ENCODE measurements at places on chromosomes 1 and 21.

DNA sequence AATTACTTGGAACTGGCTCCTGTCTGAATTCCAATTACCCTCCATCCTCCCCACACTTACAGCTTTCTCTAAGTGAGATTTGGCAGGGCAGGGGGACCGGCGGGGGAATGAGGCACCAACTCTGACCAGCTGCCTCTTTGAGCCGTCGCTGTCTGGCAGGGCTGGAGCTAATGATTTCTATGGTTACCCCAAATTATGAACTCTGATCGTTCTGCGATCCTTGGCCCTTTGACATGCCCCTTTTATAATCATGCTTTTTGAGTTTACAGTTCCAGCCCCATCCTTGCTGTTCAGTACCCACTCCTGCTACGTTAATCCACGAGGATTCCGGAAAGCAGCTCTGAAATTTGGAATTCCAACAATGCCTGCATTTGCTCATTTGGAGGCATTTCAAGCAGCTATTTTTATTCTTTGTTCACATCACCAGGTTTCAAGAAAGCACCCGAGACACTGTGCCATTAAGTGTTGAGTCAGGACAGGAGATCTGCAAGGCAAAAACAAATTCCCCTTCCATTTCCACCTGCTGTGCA, 54.6 kb upstream of the LBR start:
- DNase-seq = no peak

DNA sequence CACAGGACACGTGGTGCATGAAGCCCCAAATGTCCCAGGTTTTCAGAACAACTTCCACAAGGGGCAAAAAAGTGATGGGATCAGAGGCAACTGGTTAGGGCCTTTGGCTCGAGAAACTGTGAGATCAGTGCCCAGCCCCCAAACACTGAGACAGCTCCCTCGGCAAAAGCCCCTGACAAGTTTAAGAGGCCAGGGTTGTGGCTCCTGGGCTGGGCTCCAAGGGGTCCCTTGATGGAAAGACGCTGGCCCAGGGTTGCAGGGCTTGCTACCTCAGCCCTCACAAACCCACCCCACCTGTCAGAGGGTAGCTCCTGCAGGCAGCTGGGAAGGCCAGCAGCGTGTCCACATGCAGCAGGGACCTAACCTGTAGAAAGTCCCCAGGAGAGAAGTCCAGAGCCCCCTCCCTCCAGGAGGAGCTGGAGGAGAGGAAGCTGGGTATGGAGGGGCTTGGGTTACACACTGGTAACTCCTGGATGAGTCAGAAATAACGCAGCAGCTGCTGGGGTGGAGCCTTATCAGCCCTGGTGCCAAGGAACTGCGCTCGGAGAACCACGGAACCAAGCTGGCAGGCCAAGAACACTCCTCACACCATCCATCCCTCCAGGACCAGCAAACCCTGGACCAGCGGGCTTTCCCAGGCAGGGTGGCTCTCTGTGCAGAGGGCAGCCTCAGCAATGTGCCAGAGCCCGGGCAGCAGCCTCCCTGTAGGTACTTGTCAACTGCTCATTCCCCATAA, 37.5 kb downstream of the CTNNBIP1 start:
- DNase-seq = no peak

GRCh38 chr1:192445839-192446489, 129.2 kb downstream of the RGS21 start:
- DNase-seq = no peak

DNA sequence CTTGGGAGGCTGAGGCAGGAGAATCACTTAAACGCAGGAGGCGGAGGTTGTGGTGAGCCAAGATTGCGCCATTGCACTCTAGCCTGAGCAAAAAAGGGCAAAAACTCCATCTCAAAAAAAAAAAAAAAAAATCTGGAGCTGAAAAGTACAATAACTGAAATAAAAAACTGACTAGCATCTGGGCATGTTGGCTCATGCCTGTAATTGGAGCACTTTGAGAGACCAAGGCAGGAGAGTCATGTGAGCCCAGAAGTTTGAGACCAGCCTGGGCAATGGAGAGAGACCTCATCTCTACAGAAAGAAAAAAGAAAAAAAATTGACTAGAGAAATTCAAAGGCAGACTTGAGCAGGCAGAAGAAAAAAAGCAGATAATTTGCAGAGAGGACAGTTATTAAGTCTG, 18.1 kb downstream of the CLDN19 start:
- no peak for DNase-seq

DNA sequence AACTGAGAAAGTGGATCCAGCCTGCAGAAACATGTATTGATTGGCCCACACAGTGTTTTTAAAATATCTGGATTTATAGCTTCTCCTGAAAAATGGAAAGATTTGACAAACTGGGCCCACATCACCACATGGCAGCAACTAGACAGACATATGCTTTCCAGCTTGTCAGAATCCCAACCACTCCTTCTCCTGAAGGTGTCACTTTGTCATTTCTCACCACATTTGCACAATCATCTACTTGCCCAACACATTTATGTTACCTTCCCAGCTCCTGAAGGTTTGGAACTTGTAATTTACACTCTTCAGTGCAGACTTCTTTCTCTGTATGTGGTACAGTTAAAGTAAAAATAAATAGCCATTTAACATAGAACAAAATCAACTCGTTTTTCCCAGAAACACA, 126.1 kb upstream of the KIAA1614 start:
- no peak for DNase-seq

- no peak for DNase-seq
These were observed 9.1 kb downstream of the TTC22 start for GRCh38 chr1:54791880-54792522.

DNA sequence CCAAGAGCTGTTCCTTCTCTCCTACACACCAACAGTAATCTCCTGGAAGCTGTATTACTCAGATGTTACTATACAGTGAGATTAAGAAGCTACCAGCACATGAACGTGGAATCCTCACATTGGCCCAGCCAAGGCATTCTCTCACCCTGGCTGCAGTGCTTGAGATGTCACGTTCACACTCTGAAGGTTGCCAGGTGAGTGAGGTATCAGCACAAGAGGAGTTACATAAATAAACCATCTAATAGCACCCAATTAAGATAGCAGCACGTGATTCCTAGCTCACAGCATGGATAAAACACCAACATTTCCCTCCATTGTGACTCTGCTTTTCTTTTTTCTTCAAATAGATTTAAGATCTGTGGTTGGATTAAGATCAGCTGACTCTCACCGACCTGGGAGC, 182.8 kb downstream of the PLPP3 start:
- DNase-seq = no peak

GRCh38 chr1:178367151-178367550, 129.6 kb downstream of the CLEC20A start:
- no peak for DNase-seq

- DNase-seq = no peak
These were observed 3.4 kb upstream of the FAM131C start for GRCh38 chr1:16076865-16077238.

DNA sequence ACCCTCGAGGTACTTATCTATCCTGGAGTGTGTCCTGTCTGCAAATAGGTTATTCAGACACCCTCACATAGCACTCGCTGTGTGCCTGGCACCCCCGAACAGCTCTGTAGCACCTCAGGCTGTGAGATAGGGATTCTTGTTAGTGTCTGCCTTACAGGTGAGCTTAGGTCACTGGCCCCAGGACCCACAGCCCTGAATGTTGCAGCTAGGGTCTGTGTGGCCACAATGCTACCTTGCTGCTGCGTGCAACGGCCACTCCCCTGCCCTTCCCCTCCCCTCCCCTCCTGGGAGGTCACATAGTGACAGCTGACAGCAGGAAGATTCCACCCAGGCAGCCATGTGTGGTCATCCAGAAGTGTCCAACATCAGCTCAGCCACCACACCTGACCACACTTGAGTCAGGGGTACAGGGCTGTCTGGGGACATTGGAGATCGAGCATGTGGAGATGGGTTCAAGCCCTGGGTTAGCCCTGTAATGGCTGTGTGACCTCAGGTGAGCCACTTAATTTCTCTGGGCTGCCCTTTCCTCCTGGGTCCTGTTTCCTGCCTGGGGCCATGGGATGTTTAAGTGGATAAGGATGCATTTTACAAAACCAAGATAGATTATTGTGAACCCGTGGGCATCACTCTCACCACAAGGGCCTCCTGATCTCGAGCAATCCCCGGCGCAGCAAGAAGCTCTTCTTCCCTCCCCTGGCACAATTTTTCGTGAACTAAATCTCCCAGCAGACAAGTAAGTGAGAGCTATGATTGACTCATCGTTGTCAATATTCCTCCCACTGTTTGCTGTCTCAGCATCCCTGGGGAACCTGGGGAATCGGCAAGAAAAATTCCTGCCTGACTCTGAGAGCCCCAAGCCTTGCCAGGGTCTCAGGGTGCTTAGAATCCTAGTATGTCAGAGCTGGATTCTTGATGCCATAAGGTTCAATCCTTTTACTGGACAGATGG, 208.7 kb downstream of the PTPRU start:
- DNase-seq = no peak

- no peak for DNase-seq
These were observed 59.4 kb upstream of the FMOD start for GRCh38 chr1:203410182-203410900.

Measured in brain pericyte (primary cell).